ENCODE measurements at places on chromosomes 1 and 21.

- no peak for DNase-seq
These were observed 318.9 kb downstream of the AJAP1 start for GRCh38 chr1:4973341-4973740.

GRCh38 chr1:67166196-67166595 is at the start of gene IL23R:
Gene IL23R, plus strand, starts transcription at chr1:67166454. Its CDS starts 1,667 bp downstream, at chr1:67168121.
- no peak for DNase-seq

- no peak for DNase-seq
These were observed 53.3 kb upstream of the TSPAN2 start for GRCh38 chr1:115142616-115143015.

- DNase-seq, result no peak
These were observed 365.6 kb upstream of the ADGRL2 start for GRCh38 chr1:81435175-81435574.

- no peak for DNase-seq
These were observed 1030.3 kb upstream of the ADGRL4 start for GRCh38 chr1:80036690-80037432.

DNA sequence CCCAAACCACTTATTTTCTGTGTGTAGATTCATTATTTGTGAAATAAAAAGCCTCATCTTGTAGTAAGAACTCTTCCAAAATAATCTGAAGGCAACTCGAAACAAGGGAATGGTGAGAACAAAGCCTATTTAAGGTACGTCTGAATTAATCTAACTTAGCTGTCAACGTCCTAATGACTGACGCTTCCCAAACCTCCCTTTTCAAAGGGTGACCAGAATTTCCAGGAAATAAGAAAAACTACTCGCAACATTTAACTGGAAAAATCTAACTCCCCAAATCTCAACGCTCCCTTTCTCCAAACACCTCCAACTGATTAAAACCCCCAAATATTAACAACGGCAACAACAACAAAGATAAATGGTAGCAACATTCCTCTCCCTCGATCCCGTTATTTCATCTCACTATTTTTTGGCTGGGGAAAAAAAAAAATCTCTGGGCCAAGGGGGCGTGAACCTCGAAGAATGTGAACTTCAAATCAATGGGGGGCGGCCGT is 693 bp downstream of the SRSF10 start:
- DNase-seq, result no peak

DNA sequence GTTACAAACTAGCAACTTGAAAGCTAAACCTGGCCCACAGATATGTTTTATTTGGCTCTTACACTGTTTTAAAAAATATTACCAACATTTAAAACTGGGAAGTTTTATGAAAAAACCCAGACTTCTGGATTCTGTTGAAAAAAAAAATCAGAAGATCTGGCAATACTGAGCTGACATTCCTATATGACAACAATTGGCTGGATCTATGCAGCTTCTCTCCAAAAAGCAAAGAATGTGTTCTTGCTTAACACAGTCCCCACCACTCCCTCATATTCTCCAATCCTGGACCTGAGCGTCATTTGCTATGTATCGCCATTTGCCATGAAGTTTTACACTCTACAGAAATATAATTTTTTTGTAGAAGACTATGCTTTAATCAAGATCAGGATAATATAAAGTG is 859.6 kb downstream of the LTN1 start:
- DNase-seq, result peak; percentile 15

DNA sequence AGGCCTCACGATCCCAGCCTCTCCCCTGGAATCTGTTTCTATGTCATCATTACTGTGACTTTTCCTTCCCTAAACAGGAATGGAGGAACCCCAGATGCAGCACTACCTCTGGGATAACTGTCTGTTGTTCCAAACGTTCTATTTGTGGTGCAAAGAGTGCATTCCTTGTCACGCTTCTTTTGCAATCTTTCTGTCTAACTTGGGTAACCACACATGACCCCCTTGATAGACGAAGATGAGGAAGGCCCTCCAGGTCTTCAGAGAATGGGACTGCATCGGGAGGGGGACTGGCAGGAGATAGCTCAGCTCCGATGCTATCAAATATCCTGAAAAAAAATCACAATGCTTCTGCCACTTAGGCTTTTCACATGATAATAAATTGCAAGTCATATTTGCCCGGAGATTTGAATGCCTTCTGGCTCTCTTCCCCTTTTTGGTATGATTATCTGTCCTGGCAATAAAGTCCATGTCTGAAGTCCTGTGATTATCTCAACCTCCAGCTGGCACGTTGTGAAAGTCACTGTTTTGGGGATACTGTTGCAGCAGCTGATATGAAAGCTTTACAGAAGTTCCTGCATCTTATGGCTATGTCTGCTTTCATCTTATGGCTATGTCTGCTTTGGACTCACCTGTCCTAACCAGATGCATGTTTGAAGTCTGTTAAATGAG is 148.7 kb upstream of the LMO4 start:
- no peak for DNase-seq

GRCh38 chr1:234730475-234730769 is 120.4 kb upstream of the IRF2BP2 start:
- DNase-seq, result no peak

- DNase-seq, result no peak
These were observed 114.7 kb downstream of the TNR start for GRCh38 chr1:175628548-175629317.

DNA sequence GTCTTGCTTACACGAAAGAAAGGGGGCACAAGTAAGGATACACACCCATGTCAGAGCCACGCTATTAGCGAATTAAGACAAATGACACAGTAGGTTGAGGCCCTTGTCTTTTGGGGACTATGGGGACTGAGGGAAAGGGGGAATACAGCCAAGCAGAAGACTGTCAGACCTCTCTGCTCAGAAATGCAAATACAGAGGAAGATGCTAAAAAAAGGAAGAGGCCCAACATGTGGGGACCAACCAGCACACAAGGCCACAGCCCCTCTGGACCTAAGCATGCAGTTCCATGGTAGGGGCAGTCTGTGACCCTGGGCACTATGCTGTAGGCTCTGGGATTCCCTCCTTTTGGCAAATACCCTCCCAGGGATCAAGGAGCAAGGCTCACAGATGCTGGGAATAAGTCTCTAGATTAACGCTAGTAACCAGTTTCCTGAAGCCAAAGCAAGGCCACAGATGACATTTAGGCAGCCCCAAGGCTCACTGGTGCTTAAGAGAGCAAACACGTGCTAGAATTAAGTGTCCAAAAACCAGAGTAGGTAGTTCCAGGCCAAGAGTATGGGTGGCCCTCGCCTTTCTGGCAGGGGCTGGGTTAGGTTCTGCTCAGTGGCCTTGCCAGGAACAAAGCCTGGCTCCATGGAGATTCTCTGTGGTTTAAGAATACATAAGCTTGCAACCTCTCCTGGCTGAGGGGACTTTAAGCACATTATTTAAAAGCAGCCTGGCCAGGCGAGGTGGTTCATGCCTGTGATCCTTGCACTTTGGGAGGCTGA is 38.2 kb downstream of the RABIF start:
- DNase-seq, result no peak

GRCh38 chr1:10620776-10621175 is 146.0 kb downstream of the PEX14 start:
- DNase-seq, result no peak

- no peak for DNase-seq
These were observed 265.1 kb downstream of the LRRC40 start for GRCh38 chr1:69940231-69940630.

DNA sequence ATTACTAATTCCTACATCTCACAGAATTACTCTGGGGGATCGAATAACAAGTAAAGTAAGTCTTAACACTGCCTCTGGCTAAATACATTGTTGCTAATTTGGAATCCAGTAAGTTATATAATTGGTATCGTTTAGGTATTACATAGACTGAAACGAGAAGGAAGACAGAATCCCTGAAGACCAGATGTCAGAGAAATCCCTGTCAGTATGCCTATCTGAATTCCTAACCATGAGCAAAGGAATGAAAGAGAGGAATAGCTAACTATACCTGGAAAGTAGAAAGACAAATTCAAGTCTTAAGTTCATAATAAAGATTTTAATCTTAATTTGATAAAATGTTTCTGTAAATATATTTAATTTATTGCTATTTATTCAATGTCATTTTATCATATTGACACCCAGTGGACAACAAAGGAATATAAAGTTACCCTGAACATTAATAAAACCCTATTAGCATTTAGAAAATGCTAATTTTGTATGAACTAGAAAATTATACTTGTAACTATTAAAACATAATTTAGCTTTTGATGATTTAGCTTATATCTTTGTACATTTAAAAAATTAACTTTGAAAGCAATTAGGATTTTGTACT is 11.4 kb downstream of the DEPDC1 start:
- DNase-seq, result no peak

- no peak for DNase-seq
These were observed 66.0 kb upstream of the CR1L start for GRCh38 chr1:207578796-207579435.

DNA sequence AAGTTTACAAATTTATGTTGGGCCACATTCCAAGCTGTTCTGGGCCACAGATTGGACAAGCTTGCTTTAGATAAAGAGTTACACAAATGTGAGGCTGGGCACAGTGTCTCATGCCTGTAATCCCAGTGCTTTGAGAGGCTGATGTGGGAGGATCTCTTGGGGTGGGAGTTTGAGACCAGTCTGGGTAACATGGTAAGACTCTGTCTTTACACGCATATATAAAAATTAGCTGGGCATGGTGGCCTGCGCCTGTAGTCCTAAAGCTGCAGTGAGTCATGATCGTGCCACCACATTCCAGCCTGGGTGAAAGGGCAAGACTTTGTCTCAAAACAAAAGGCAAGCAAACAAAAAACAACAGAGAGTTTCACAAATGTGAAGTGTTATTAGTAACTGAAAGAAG is 5.9 kb upstream of the VCAM1 start:
- no peak for DNase-seq

GRCh38 chr1:71885171-71885570 is 397.2 kb downstream of the NEGR1 start:
- DNase-seq, result no peak

GRCh38 chr1:100528871-100529270 is 9.1 kb upstream of the GPR88 start:
- peak; percentile 45 for DNase-seq

- no peak for DNase-seq
These were observed 195.2 kb upstream of the POU3F1 start for GRCh38 chr1:38241594-38242334.

DNA sequence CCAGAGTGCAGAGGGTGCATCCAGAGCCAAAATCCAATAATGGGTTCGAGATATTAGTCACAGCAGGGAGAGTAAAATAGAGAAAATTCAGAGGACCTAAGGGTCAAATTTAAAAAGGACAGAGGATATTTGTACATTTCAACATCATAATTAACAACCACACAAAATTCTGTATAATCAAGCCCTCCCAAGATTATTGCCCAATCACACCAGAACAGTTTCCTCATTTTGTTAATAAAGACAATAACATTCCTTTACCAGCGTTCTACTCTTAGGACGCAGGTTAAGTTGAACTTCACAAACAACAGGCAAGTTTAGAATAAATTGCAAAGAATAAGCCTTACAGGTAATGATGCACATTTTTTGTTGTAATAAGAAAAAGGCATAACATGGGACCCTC is 462.8 kb downstream of the PTPRC start:
- no peak for DNase-seq

DNA sequence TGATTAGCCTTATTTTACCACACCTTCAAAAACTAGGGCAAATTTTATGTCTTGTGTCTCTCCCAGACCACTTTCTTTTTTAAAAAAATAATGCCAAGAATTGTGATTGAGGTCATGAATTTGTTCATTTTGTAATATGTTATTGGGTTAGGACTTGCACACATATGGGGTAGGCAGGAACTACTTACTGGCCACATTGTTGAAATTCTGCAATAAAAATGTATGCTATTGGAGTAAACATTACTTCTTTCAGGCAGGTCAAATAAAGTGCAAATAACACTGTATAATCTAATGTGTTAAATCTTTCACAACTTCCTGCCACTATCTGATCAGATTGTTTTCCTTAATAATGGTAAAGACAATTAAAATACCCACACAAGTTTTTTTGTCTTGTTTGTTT is 166.6 kb upstream of the COL11A1 start:
- peak; percentile 33 for DNase-seq

DNA sequence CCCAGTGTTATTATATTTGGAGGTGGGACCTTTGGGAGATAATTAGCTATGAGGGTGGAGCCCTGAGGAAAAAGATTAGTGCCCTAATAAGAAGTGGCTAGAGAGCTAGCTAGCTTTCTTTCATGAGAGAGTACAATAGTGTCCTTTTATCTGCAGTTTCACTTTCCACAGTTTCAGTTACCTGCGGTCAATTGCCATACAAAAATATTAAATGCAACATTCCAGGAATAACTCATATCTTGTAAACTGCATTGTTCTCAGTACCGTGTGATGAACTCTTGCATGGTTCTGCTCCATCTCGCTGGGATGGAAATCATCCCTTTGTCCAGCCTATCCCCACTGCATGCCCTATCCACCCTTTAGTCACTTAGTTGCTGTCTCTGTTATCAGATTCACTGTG is 201.6 kb downstream of the RWDD3 start:
- DNase-seq, result no peak

GRCh38 chr1:145871994-145872924 is 13.4 kb upstream of the PIAS3 start:
- DNase-seq, result peak; percentile 26

DNA sequence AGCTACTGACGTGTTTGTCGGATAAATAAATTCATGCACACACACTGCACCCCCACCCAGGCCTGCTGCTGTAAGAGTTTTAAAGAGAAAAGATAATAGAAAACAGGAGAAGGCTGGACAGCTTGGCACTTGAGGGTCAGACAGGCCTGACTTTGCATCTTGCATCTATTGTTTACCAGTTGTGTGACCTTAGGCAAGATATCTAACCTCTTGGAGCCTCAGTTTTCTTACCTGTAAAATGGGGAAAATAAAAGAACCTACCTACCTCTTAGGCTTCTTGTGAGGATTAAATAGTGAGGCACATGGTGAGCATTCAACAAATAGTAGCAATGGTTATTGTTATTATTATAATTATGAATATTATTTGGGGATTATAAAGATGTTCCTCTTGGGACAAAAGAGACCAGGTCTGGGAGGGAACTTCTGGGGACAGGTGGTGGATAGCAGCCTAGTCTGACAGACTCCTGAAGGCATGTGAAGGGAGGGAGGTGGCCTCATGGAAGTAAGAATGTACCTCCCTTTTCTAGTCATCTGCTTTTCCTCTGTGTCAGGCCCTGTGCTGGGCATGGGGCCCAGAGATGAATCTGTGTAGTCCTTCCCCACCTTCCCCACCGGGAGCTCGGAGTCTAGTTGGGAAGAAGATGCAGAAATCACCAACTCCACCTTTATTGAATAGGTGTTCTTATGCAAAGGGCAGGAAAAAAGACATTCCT is 18.3 kb upstream of the EPB41 start:
- DNase-seq, result no peak

- no peak for DNase-seq
These were observed 27.3 kb upstream of the PDPN start for GRCh38 chr1:13556224-13556764.

DNA sequence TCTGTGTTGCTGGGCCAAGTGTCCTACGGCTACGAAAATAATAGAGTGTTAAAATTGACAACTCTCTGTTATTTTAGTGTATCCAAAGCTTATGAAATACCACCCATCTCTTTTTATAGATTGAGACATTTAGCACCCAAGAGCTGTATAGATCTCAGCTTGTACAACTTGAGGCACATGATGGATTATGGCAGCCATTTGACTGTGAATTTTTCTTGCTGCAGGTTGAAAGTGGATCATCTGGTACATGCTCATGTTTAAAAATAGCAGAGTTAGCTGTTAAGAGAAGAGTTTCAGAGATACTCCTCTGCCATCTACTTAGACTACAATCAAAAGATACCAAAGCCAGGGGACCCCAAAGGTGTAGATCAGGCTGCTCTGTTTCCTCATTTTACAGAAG is 49.3 kb upstream of the FAM3B start:
- no peak for DNase-seq

Data from fibroblast of skin of back (primary cell).